ENCODE measurements at places on chromosomes 5 and 9.

DNA sequence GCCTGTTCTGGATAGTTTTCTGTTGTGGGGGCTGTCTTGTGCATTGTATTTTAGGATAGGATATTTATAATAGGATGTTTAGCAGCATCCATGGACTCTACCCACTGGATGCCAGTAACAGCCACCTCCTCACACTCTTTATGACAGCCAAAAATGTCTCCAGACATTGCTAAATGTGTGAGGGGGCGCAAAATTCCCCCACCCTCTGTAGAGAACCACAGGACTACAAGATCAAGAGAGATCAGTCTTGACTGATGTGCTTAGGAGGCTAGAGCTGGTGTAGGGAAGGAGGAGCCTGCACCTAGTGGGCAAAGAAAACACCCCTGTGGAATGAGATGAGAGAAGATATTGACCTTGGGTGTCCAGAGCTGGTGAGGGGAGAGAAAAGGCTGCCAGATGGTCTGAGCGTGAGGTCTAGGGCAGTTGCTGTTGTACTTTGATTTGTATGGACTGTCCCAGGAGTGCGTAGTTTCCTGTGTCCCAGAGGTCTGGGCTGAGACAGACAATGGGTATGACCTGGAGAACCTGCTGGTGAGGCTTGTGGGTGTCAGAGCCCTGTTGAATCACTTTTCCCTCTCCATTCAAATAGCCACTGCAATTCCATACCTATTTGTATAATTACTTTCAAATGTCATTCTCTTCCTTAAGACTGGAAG, 16.3 kb downstream of the DAPK1 start:
- no peak for DNase-seq

- no peak for DNase-seq
Measured at GRCh38 chr9:133342069-133342406, 5.9 kb downstream of the MED22 start.

- no peak for DNase-seq
Measured at GRCh38 chr5:143251190-143251589, 152.3 kb downstream of the NR3C1 start.

DNA sequence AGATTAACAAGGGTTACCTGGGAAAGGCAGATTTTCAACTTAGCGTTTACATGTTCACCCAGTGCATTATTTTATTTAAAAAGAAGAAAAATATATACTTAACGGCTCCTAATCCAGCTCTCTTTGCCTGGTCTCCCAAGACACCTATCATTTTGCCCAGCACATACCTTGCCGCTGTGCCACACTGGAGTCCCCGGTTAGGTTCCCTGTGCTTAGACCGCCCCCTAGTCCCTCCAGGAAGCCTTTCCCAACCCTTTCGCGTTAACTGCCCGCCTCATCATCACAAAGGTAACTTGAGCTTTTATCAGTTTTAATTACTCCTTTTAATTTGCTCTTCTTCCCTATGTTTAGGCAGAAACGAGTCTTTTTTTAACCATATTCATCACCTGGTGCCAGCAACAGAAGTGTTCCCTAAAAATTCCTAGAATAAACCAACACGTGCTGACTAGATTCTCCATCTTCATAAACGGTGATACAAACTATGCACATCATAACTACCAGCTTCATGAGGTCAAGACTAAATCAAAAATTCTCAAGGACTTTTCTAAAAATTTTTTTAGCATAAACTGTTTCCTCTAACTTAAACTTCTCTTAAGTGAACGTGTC, 19.7 kb downstream of the DNAJA1 start:
- DNase-seq: no peak

Data from CD4-positive, alpha-beta T cell treated with Interleukin-10 for 1 hour (primary cell).